ENCODE measurements at places on chromosomes 5 and 9.

DNA sequence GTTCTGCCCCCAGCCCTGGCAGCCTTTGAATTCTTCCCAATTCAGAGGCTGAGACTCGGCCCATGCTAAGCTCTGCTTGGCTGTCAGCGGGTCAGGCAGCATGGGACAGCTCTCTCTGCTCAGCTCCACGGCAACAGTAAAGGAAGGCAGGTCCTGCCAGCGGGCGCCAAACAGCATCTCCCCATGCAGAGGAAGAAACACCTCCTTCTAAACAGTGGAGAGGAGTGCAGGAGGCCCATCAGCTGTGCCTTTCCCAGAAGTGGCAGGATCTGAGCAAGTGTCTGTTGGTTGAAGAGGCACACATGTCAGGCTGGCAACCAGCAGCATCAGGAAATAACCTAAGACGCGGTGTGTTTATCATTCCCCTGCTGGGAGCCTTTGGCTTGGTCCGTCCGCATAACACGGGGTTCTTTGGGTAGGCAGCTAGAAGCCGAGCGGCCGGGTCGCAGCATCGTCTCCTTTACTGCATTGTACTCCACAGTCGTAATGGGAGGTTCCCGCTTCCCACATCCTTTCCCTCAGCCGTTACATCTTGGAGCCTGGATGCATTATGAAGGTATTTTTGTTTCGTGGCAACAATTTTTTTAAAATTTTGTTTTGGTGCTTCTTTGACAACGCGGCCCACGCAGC, 42.7 kb upstream of the NCS1 start:
- peak; percentile 33 for DNase-seq

GRCh38 chr5:55918087-55919035, 67.2 kb downstream of the IL31RA start:
- DNase-seq, result no peak

DNA sequence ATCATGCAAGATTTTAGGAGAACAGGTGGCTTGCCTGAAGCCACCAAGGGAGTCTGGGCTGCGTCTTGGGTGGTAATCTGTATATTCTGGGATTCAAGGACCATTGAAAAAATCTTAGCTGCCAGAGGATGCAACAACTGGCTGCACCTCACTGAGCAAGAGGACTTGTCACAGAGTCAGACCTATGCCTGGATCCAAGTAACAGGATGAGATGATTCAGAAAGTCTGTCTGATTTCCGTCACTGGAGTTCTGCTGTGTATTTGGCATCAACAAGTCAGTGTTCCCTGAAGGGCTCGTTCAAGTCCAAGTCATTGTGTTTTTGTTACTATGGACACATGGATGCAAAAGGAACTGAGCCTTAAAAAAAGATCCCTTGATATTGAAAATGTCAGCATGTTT, 37.8 kb upstream of the CARTPT start:
- DNase-seq, result no peak

- no peak for DNase-seq
These were observed 36.4 kb downstream of the JADE2 start for GRCh38 chr5:134561871-134562296.

DNA sequence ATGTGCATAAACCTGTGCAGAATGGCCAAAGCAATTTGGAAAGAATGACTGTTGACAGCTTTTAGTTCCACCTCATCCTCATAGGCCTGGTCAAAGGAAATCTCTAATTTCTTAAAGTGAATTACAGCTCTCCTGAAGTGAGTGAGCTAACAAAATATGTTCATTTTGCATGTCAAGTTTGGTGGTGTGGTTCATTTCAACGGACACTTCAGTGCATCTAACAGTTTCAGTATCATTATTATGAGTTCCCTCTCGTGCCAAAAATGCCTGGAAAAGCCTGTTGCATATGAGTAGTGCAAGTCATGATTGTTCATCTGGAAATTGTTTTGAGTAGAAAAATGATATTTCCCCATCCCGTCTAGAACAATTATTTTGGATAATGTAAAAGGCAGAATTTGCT, 53.2 kb upstream of the HMHB1 start:
- DNase-seq, result no peak

DNA sequence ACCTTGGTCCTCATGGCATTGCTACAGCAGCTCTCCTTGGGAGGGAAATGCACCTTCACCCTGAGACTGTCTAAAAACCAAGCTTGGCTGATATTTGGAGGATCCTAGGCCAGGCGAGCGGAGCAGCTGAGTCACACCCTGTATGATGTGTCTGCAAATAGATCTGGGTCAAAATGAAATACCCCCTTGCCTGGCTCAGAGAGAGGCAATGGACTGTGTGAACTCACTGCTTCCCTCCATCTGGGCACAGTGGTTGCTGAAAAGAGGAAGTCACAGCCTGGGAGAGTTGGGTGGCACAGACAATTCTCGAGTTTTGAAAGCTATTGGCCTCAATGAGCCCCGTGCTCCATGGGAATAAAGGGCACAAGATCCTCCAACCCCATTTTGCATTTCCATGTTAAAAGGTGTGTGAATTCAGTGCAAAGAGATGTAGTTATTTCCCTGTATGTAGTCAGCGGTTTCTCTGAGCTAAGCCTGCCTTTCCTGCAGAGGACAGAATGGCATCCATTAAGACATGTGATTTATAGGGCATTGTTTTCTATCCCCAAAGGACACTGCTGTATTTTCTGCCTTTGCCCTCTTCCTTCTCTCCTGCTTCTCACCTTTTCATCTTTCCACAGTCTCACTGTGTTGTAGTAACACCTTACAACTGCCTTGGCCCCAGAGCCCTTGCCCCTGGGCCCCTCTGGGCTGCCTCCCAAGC, 177.2 kb downstream of the GADD45G start:
- peak; percentile 16 for DNase-seq

DNA sequence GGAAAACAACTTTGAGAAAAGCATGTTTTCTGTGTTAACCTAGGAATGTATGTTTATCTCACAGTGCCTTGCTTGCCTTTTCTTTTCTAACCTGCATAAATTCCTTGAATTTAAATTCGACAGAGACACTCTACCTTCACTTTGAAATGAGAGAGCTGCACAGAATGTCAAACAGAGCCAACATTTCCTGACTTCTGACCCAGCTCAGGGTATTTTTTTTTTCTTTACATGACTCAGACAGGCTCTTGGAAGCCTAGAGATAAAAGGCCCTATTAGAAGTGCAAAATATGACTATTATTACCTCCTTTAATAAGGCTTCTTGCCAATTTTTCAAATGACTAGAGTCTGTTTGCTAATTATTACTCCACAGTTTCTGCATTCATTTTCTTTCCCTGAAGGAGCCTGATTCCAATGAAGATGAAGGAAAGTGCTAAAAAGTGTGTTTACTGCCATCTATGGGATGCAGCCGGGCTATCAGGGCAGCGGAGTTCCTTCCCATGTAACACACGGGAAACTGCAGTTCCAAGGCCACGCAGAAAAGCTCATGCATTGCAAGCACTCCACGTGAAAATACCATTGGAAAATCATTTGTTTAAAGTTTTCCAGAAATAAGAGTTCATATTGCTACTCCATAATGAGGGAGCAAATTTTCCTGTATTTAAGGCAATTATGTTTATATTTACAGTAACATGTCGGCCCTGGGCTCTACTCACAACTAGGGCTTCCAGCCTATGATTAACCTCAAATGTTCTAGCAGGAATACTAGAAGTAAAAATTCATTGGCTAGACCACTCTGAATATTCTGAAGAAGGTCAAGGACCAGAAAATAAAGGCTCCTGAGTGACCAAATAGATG, 485.6 kb downstream of the ZSWIM6 start:
- DNase-seq, result peak; percentile 82

GRCh38 chr5:74464512-74465209, 175.9 kb downstream of the ENC1 start:
- no peak for DNase-seq

DNA sequence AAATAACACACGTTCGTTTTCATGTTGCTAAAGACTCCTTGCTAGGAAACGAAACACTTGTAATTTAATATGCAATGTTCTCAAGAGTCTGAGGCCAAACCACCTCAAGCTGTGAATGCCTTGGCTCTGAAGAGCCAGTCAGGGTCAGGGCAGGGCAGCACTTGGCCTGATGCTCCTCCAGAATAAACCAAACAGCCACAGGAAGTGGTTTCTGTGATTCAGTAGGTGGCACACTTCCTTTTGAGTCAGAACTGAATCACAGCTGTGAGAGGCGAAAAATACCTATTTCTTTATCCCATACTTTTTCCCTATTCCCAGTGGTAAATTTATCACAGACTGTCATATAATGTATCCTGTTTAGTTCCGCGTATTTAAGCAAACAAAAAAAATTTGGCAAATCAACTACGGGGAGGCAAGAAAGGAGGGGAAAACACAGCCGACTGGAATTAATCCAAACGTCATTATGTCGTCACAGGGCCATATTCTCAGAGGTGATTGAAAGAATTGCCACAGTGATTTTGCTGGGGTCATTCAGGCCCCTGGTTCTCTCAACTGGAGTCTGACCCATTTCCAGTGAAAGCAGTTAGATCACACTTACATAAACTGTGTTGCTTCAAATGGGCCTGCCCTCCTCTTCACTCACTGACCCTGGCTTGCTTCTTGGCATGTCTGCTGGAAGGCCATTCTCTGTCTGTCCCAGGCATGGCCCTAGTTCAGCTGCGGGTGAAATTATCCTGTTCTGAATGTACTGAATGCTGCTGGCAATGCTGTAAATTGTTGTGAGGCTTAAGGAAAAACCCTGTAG, 71.2 kb downstream of the ARRDC3 start:
- peak; percentile 50 for DNase-seq

- no peak for DNase-seq
These were observed 63.3 kb downstream of the CARTPT start for GRCh38 chr5:71782393-71782770.

DNA sequence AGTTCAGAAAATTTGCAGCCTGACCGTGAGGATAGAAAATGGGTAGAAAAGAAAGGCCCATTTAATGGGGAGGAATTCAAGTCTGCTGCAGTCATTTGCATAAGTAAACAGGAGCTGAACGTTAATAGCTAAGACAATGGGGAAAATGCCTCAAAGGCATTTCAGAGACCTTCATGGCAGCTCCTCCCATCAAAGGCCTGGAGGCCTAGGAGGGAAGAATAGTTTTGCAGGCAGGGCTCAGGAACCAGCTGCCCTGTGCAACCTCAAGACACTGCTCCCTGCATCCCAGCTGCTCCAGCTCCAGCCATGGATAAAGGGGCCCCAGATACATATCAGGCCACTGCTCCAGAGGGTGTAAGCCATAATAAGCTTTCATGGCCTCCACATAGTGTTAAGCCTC, 32.2 kb upstream of the CDH18 start:
- DNase-seq, result no peak

DNA sequence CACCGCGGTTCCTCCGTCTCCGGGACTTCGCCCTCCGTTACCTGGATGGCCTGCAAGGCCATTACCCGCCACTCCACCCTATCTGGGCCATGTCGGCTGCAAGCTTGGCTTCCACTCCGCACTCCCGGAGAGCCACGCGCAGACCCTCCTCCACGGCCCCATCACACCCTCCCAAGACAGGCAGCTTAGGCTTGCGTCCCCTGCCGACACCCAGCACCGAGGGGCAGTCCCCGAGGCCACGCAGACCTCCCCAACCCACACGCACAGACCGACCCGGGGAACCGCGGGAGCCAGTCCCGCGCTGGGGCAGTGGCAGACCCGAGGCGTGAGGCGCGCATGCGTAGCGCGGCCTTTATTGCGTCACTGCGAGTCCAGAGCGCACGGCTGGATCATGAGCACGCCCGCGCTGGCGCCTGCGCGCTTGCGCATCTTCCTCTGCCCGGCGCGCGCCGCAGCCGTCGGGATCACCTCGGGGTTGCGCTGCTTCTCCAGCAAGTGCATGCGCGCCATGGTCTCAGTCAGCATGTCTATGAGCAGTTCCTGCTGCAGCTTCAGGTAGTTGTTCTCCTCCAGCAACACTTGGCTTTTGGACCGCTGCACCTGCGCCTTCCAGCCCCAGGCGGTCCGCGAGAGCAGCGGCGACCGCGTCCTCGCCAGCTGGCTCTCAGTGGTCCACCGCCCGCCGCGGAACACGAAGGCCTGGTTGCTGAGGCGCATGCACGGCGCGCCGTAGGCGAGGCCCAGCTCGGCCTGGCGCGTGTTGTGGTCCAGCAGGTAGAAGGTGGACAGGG, 2.4 kb downstream of the CBY3 start:
- DNase-seq, result peak; percentile 95

GRCh38 chr5:149220750-149221149, 50.9 kb upstream of the AFAP1L1 start:
- no peak for DNase-seq

DNA sequence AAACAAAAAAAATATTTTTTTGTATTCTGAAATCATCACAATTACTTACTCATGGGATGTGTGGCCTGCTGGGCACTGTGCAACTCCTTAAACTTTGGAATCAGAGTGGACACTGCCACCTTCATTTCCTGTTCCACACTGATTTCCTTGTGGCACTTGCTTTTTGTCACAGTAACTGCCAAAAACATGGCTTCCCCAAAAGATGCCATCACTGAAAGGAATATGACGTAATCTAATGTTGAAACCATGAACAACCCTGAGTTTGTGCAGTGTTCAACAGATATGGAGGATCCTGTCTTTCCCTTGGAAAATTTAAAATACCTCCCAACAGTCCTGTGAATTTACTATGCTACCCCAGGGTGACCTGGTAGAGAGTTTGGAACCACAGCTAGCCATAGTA, 12.6 kb upstream of the IL12B start:
- no peak for DNase-seq

DNA sequence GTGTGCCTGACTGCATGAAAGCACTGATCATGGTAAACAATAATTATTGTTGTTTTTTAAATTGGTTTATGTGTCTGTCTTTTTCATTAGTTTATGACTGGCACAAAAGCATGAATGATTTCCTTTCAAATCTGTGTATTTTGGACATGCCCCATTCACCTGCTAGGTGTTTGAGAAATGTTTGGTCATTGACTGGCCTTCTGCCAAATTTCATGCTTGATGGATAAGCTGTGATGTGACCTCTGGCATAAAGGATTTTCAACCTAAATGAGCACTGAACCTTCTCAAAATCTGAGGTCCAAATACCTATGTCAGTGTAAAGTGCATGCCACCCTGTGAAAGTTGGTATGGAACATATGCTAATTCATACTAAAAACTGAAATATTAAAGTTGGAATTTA, 204.5 kb downstream of the BRINP1 start:
- DNase-seq, result no peak

DNA sequence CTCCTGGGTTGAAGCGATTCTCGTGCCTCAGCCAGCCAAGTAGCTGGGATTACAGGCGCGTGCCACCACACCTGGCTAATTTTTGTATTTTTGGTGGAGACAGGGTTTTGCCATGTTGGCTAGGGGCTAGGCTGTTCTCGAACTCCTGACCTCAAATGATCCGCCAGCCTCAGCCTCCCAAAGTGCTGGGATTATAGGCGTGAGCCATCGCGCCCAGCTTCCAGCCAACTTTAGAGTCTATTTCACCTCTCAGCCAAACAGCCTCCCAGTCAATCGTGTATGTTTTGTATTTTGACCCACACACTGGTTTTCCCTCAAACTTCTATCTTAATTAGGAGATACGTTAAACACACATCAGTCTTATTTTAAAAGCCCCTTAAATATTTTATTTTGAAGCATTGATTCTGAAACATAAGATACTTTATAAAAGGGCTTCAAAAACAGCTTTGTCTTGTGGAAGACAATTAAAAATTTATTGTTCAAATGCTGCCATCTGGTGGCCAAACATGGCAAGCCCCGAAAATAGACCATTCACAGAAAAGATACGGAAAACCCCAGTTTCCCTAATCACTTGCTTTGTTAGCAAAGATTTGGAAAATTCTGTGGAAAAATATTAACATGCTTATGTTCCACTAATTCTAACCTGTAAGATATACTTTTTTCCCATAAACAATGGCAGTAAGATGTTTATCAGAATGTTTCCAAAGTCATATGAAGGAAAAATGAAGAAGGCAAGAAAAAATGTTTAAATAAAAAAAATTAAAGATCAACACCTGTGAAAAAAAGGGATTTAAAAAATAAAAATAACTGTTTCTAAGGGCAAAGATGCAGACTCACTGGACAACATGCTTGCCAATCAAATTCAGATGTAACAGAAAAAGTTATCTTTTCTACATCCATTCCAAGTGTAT, 33.1 kb downstream of the APTX start:
- peak; percentile 82 for DNase-seq

All from midbrain (tissue), 1 donor.